ENCODE measurements at places on chromosomes 1 and 21.

GRCh38 chr1:247360991-247361731 lies 29.5 kb upstream of the ZNF496 start:
- no peak for DNase-seq

- DNase-seq = no peak
Measured at GRCh38 chr1:104358621-104359020, 608.9 kb downstream of the AMY1C start.

DNA sequence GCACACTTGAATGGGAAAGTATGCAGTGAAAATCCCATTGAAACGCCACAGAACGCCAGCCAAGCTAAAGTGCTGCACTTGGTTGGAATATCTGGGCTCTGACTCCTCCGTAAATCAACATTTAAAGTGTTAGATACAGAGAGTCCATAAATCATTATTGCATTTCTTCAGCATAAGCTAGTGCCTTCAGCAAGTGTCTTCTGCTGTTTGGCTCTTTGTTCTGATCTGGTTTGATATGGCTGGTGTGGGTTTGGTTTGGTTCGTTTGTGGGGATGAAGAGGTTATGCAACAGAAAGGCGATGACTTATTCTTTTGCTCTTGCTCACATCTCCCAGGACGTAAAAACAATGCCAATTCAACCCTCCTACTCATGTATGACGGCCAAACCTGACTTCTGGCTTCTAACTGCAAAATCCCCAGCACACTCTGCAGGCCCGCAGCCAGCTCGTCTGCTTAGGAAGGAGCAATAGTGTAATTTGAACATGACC lies 121.8 kb upstream of the ERG start:
- DNase-seq = no peak

DNA sequence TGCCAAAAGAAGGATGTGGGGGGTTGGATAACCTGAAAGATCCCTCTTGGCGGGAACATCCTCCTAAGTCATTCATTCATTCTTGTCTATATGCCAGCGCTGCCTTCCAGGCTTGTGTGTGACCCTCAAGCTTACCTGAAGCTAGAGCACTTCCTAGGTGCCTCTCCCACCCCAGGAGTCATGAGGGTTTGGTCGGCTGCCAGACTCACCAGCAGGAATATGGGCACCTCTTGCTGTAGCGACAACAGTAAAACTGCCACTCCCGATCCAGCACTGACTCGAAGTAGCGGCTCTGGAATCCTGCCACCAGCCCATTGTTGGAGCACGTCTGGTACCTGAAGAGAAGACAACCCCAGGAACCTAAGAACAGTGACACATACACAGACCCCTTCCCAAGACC lies 15.0 kb downstream of the DPT start:
- DNase-seq = no peak

- no peak for DNase-seq
Measured at GRCh38 chr1:248817065-248817464, 8.7 kb downstream of the SH3BP5L start.

DNA sequence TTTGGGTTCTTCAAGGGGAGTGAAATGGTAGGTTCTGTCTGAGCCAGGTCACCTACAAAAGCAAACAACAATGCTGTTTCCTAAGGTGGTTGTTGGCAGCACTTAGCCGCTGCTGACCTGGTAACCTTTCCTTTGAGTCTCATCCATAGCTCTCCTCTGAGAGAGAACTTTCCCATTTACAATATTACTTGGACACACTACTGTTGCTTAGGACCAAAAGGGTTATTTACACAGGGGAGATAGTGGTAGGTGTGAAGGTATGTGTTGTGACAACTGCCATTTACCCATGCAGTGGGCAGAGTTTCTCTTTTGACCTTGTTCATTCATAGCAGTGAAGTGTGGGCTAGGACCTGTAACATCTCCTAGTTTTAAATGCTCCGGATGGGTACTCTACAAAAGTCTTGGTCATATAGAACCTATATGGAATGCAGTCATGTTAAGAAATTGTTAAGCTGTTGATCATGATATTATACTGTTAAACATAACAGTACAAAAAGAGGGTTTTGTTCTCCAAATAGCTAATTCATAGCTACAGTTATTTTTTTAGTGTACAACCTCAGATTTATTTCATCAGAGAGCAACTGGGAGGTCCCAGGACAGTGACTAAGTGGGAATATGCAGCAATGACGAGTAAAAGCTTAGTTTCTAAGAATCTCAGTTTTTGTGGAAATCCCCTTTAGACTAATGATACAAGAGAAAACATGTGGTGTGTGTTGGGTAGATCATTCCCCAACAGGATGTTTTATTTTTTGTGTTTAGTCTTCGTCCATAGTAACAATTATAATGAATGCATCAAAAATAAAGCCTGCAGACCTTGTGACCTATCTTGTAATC lies 219.7 kb downstream of the NFIA start:
- DNase-seq = no peak

- no peak for DNase-seq
Measured at GRCh38 chr1:14568716-14569355, 29.6 kb upstream of the KAZN start.

DNA sequence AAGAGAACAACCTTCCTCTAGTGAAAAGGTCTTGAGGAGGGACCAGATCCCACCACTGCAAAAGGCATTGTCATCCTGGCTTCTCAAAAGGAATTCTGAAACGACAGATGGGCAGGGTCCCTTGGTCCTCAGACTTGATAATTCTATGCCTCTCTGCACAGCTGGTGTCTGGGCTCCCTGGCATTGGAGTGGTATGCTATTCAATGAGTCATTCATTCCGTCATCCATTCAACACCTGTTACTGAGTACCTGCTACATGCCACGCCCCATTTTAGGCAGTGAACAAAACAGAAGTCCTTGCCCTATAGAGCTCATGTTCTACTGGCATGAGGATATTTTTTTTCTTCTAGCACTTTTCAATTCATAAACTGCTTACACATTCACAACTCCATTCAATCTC lies 45.8 kb upstream of the HMGB4 start:
- no peak for DNase-seq

DNA sequence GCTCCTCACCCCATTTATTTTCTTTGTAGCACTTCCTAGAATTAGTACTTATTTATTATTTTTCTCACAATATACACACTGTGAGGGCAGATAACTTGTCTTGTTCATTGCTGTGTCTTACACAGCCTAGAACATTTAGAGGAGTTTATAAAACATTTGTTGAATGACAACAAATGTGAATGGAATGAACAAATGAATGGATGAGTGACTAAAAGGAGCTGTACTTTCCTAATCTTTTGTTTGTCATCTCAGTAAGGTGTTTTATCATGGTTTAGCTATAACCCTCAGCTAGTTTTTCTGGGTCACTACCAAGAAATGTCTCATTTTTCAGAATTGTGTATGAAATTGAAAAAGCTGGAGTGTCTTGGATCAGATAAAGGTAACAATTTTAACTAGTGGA lies 239.3 kb upstream of the KCNK2 start:
- no peak for DNase-seq

DNA sequence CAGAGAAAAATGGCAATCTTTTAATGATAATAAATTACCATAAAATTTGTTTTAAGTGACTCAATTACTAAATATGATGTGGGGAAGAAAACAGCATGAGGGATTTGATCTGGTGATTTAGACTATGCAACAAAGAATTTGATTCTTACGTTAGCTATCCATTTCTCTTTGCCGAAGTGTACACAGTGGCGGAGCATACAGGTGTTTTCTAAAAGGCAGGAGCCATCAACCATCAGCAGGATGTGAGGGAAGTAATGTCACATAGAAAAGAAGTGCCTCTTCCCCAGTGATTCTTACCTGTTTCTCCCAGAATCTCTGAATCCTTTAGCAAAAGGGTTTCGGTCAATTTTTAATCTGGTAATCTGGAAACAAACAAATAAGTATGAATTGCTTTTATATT lies 74.3 kb downstream of the TBX15 start:
- no peak for DNase-seq

GRCh38 chr21:38716942-38717341 lies 88.8 kb upstream of the ETS2 start:
- no peak for DNase-seq

DNA sequence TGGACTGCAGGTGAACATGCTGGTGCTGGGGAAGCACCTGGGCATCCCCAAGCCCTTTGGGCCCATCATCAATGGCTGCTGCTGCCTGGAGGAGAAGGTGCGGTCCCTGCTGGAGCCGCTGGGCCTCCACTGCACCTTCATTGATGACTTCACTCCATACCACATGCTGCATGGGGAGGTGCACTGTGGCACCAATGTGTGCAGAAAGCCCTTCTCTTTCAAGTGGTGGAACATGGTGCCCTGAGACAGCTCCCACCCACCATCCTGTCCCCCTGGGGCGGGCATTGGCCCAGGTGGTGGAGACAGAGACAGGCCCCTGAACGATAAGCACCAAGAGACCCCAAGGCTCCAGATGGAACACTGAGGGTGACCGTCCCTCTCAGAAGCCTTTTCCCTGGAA lies 25.2 kb upstream of the PADI4 start:
- no peak for DNase-seq

DNA sequence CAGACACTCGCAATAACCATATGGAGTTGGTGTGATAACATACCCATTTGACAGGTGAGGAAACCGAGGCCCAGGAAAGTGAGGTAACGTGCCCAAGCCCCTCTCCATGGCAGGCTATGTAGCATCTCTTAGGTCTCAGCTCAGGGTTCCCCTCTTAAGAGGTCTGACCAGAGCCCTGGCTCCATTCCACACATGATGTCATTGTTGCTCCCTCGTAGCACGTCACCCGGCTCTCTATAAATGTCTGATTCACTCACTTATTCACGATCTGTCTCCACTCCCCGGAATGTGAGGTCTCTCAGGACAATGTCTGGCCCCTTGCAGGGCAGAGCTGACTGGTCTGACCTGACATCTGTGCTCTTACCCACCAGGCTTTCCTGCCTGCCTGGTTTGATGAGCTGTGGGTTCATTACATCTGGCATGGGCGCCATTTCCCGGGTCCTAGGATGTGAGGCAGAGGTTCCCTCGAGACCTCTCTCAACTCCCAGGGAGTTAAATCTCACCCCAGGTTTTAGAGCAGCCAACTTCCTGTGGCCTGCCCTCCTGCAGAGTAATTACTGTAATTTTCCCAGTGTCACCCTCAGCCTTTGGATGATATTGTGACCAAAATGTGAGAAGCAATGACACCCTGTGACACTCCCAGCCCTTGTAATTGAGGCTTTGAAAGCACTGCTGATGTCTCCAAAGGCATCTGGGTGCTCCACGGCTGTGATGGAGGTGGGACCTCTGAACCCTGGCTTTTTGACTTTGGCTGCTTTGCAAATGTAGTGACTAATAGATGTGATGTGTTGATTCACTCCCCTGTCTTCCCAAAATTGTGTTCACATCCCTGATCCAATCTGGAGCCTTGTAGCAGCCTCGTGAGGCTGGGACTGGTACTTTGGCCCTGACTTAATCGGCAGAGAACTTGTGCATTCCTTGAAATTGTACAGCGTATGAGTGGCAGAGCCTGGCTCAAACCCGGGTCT lies 10.6 kb downstream of the ACTL8 start:
- DNase-seq = no peak

All from iPS DF 6.9 (cell line).